ENCODE measurements at places on chromosomes 7 and 10.

DNA sequence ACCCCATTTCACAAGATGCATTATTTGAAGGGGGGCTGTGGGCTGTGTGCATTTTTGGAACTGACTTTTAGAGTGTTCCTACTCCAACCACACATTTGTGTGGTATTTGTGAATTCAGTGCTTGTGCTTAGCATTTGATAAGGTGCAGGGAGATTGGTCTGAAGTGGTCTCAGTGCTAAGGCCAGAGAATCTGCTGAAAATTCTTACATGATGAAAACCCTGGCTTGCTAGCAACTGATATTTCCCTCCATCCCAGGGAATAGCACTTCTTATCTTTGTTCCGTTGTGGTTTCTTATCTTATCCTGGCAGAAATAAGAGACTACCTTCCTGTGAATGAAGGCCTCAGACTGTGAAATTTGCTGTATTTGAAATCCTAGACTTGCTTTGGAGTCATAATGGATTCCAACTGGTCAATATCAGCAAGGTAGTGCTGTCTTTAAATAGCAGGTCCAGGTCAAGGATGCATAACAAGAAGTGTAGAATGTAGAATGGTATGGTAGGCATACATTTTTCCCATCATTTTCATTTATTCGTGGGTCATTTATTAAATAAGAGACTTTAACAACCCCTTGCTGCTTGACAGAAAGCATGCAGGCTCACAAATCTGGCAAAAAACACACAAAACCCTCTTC, 986.9 kb downstream of the REEP3 start:
- DNase-seq, result no peak

- no peak for DNase-seq
These were observed 526.1 kb downstream of the CALN1 start for GRCh38 chr7:71886046-71886445.

- DNase-seq, result peak; percentile 78
These were observed 55.5 kb downstream of the SYPL1 start for GRCh38 chr7:106056513-106057203.

DNA sequence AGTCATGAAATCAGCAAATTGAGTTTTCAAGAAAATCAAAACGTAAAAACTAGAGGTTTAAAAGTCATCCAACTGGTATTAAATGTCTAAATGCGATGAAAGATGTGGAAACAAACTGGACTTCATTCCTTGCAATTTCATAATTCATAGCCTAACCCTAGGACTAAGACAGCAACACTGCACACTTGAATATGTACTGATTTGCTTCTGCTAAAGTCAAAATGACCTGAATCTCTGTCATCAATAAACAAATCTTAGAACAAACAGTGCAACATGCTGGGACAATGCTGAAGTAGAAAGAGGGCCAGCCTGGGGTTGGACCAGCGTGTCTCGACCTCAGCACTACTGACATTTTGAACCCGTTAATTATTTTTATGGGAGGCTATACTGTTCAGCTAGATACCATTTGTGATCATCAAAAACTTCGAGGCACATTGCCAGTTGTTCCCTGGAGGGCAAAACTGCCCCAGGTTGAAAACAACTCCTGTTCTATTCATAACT, 47.1 kb downstream of the MYOF start:
- no peak for DNase-seq

- DNase-seq, result peak; percentile 23
These were observed 88.3 kb upstream of the KAT6B start for GRCh38 chr10:74738052-74738451.

DNA sequence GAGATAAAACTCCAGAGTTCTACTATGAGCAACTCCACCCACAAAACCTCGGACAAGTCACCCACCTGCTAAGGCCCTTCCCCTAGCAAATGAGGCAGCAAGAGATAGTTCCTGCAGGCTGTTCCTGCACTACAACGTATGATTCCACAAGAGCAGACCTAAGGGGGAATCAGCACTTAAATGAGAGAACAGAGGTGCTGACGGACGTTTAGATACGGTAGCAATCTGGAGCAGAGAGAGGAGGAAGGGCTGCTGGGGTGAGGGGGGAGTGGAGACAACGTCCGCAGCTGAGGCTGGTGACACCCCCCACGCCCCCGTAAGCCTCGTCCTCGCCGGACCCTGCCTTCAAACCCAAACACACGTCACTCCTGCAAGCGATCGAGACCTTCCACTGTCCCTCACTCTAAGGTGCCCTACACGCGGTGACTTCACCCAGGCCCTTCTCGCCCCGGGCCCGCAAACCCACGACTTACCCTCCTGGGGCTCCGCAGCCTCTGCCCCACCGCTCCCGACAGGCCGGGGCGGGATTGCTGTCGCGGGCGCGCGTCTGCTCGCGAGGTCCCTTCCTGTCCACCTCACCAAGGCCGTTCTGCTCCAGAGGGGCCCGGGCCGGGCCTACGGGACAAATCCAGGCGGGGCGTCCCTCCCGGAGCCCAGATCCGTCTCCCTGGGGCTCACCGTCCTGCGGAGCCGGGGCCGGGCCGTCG, 635 bp downstream of the ZNF12 start:
- DNase-seq, result peak; percentile 42

DNA sequence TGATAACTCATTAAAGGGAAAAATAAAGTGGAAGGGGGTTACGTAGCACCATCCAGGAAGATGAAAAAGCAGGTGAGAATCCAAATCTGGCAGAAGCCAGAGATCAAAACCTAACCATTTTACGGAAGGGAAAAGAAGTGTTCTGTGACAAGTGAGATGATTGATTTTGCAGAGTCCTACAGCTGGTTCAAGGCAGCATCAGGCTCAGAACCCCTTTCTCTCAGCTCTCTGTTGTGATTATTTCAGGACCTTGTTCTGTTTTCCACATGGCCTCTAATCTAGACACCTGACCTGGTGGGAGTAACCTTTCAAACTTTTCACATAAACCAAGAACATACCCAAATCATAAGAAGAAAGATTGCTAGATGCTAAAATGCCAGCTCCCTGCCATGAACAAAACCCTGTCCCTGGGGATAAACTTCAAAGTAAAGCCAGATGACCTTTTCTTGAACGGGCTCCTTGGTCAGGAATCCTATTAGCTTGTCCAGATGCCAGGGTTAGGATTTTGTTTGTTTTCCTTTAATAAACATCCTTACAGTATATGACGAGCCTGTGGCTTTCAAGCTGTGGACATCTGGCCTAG, 5.9 kb downstream of the DUSP5 start:
- DNase-seq, result no peak

GRCh38 chr7:50981743-50982142, 199.0 kb upstream of the GRB10 start:
- no peak for DNase-seq

DNA sequence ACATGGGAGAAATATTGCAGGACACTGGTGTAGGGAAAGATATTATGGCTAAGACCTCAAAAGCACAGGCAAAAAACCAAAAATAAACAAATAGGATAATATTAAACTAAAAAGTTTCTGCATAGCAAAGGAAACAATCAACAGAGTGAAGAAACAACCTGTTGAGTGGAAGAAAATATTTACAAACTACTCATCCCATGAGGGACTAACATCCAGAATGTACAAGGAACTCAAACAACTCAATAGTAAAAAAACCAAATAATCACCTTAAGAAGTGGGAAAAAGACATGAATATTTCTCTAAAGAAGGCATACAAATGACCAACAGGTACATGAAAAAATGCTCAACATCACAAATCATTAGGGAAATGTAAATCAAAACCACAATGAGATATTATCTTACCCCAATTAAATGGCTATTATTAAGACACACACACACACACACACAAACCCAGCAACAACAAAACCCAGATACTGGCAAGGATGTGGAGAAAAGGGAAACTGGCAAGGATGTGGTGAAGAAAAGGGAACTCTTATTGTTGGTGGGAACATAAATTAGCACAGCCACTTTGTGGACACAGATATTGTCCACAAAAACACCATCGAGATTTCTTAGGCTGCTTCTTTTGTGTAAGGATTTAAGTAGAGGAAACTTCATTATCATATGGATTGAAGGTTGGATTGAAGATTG, 9.8 kb upstream of the RAB18 start:
- DNase-seq, result no peak

GRCh38 chr7:138753610-138754009, 44.2 kb upstream of the TMEM213 start:
- DNase-seq, result no peak

GRCh38 chr10:13074563-13075451, 25.2 kb upstream of the OPTN start:
- DNase-seq, result peak; percentile 70

GRCh38 chr10:24574578-24575155, 149.0 kb downstream of the ARHGAP21 start:
- no peak for DNase-seq

GRCh38 chr10:127875449-127875765, 17.3 kb downstream of the CLRN3 start:
- DNase-seq, result no peak

DNA sequence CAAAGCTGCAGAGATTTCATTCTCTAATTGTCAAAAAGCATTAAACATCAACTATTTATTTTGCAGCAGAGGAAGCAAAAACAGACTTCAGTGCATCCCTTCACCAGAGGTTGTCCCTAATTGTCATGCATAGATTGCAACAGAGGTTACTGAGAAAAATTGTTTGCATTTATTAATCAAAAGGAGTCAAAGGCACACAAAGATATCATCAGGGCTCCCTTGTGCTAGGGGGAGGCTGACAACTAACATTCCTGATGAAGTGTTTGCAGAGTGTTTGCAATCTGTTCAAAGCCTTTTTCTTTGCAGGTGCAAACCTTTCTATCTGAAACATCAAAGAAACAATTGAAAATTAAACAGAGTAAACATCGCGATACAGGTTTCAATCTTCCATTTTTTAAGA, 227.5 kb downstream of the TEX36 start:
- DNase-seq, result no peak

GRCh38 chr10:6130848-6131470, 42.1 kb downstream of the RBM17 start:
- DNase-seq, result no peak

DNA sequence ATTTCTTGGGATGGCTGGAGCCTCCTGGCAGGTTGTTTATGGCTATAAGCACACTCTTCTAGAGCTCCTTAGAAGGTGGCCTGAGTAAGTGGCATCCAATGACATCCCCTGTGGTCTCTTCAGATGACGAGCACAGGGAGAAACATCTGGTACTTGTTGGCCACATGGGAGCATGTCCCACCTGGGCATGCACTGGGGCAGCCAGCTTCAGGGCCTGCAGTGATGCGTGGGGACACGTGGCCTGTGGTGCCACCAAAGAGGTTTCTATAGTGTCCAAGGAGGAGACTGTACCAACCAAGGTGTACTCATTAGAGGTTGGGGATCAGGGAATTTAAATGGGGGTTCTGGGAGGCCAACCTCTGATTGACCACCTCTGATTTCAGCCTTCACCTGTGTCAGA, 125.5 kb downstream of the TRIL start:
- no peak for DNase-seq

GRCh38 chr10:126212738-126213137, 175.5 kb downstream of the ADAM12 start:
- DNase-seq, result no peak

- DNase-seq, result no peak
These were observed 154.0 kb upstream of the MKI67 start for GRCh38 chr10:128280271-128280670.

DNA sequence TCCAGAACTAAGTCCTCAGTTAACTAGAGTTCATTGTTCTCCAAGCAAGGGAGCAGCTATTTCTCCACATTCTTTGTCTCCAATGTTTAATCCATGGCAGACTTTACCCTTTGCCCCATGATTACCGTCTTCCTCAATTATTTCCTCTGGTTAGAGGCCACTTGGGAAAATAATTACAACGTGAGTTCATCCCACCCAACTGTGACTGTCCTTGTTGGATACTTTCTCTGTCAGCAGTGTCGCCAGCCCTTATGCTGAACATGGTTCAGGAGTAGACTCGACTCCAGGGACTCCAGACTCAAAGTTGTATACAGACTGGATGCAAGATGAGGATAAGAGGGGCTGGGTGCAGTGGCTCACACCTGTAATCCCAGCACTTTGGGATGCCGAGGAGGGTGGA, 17.1 kb upstream of the SEPHS1 start:
- no peak for DNase-seq

GRCh38 chr7:36048902-36049240, 104.2 kb upstream of the EEPD1 start:
- peak; percentile 36 for DNase-seq

DNA sequence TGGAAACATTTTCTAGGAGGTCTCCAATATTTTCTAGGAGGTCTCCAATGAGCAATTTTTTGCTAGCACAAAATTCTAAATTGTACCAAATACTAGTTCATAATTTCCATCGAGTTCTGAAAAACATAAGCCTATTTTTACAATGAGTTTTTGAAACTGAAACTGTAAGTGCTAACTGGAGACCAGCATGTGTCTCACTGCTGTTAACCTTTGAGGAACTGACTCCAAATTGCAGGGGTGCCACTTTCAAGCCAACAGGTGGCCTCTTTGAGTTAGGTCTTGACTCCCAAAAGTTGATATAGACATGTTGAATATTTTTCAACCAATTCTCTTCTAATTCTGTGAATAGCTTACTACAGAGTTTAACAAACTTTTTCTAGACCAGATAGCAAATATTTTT, 58.8 kb downstream of the CAV1 start:
- DNase-seq, result no peak

DNA sequence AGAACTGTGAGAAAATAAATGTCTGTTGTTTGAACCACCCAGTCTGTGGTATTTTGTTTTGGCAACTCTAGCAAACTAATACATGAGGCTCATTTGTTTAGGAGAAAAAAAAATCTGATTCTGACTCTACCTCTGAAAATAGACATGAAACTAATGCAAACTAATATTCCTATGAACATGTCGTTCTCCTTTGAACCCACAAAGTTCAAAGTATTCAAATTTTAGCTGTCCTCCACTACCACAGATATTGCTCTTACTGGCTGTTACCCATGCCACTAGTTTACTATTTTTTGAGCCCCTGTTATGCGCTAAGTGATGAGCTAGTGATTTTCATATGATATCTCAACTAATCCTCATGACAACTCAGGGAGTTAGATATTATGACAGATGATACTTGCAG, 58.8 kb upstream of the ZNF804B start:
- DNase-seq, result no peak

DNA sequence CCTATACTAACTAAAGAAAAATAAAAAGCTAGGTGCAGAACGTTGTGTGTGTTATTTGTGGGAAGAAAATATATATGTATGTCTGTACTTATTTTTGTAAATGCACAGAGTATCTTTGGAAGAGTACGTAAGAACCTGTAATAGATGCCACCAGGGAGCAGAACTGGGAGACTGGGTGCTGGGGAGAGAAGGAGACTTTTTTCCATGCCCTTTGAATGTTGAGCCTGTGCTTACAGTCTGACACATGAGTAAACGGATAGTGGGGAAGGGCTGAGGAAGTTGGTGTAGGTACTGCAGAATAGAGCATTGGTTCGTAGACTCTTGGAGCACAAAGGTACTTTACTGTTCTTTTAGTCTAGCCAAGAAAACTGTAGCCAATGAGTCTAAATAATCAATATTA, 1.3 kb upstream of the SCRN1 start:
- no peak for DNase-seq

- peak; percentile 89 for DNase-seq
These were observed 88.1 kb upstream of the DDC start for GRCh38 chr7:50653126-50653864.

Measured in cardiac fibroblast (primary cell).